ENCODE measurements at places on chromosomes 2 and 18. TPM values are rescaled to one million over a fixed set of nuclear protein-coding genes. Genes with fewer than 3 reads are reported as not detected.

Gene UPP2
- not detected for total RNA-seq

Gene CROCC2
- not detected for total RNA-seq

Gene IL36RN
- not detected for total RNA-seq

Gene LBX2
- 0.64 TPM for total RNA-seq

All from epithelial cell of alveolus of lung (primary cell).